ENCODE measurements at places on chromosomes 12 and 14. TPM values are rescaled to one million over a fixed set of nuclear protein-coding genes. Genes with fewer than 3 reads are reported as not detected.

Gene SYNE3
- total RNA-seq: 65.8 TPM

Gene GLS2
- total RNA-seq: 1.4 TPM

Gene TGM1
- 3.0 TPM for total RNA-seq

Gene TMEM30B
- total RNA-seq: 0.70 TPM

Gene PZP
- not detected for total RNA-seq

Gene CRACR2A
- total RNA-seq: 36.5 TPM

Gene CHST11
- total RNA-seq: 123 TPM

All from activated CD8-positive, alpha-beta memory T cell treated with anti-CD3 and anti-CD28 coated beads, Interleukin-2, amount 10 ng/mL, durations not matched to agents 7 days and 5 days (primary cell).